ENCODE measurements at places on chromosomes 12 and 14.

GRCh38 chr14:101603096-101603495 is 41.8 kb downstream of the DIO3 start:
- no peak for DNase-seq

DNA sequence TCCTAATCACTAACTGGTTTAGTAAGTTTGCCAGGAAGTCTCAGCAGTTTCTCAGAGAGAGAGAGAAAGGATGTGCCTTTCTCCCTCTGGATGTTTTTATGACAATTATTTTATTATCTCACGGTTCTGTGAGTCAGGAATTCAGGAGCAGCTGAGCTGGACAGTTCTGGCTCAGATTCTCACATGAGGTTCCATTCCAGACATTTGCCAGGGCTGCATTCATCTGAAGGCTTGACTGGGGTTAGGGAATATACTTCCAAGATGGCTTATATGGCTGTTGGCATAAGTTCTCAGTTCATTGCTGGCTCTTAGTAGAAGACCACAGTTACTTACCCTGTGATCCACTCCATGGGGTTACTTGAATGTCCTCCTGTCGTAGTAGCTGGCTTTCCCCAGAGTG is 101.2 kb upstream of the ATF7IP start:
- no peak for DNase-seq

DNA sequence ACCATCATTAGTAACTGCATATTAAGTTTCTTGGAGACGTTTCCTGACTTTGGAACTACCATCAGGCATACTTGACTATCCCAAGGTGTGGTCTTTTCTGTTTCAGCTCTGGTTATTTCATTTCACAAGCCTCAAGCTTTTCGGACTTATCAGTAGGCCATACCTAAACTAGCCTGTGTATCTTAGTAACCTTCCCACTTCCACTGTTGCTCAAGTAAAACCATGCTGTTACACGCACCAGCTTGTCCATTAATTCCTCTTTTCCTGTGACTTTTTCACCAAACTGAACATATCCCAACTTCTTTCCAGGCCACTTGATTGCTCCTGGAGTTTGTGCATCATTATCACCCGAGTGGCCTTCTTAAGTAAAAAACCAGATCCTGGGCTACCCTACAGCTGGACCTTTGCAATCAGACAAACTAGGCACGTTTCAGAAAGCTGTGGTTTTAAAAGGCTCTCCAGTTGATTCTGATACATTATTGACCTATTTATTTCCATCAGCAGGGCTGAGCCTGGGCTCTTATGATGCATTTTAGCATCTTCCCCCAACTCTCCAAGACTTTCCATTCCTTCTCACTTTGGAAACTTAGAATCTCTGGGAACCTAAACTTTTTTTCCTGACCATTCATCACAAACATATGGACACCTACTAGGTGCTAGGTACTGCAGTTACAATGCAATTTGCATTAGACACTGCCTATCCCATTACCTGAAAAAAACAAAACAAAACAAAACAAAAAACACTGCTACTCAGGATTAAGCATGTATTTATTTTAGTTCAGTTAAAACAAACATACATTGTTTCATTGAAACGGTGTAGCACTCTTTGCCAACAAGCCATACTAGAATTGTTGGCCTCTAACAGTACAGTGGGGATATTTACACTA is 14.9 kb downstream of the SLC38A2 start:
- DNase-seq, result peak; percentile 23

DNA sequence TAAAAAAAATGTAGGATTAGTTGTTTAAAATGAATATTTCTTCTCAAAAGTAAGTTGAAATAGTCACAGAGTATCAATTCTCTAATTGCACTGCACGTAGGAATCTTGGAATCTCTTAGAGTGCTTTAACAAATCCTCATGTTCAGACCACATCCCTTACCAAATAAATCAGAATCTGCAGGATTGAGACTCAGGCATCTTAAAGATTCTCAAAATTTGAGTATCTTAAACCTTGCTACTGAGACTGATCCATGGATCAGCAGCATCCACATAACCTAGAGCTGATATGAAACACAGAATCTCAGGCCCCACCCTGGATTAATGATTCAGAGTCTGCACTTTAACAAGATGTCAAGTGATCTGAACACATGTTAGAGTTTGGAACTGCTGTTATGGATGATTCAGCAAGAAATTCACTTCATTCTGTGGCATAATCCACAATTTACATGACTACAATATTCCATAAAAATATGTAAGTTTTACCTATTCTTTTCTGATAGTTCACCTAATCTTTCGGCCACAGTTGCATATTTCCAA is 58.7 kb downstream of the ADAMTS20 start:
- DNase-seq, result no peak

- no peak for DNase-seq
These were observed 483.5 kb downstream of the ATP23 start for GRCh38 chr12:58424735-58425392.

Measured in smooth muscle cell of the brain vasculature (primary cell).